Activated naive CD8-positive, alpha-beta T cell treated with anti-CD3 and anti-CD28 coated beads, Interleukin-2, amount 10 ng/mL, durations not matched to agents 7 days and 5 days (primary cell): ENCODE measurements at places on chromosomes 7 and 10. TPM values are rescaled to one million over a fixed set of nuclear protein-coding genes. Genes with fewer than 3 reads are reported as not detected.

DNA sequence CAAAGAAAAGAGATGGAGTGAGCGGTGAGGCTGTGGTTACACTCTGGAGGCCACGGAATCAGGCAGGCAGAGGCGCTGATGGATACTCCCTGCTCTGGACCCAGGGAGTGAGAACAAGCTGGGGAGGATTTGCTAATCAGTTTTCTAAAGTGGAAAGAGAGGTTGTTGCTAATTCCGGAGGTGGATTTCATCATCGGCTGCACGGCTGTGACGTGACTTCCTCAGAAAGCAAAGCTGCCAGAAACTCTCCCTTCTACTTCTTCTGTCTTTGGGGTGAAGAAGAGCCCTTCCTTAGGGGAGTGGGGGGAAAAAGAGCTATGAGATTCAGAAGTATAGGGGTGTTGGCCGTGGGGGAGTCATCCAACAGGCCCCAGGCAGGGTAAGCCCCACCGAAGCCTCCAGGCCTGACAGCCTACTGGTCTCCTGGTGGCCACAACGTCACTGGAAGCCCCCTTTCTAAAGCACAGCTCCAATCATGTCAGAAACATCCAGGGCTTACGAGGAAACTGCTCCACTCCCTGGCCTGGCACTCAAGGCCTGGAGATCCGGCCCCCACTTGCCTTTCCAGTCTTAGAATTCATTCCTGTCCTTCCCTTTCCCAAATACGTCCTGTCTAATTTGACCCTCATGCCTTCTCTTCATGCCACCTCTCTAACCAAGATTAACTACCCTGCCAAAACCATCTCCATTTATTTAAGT is 114.5 kb downstream of the HIP1 start:
- no peak for DNase-seq

HOXA7 gene
- total RNA-seq, result not detected

CPA5 gene
- 8.7 TPM for total RNA-seq

GNAT3 gene
- not detected for total RNA-seq

PDCD11 gene
- total RNA-seq, result 45.1 TPM

DNA sequence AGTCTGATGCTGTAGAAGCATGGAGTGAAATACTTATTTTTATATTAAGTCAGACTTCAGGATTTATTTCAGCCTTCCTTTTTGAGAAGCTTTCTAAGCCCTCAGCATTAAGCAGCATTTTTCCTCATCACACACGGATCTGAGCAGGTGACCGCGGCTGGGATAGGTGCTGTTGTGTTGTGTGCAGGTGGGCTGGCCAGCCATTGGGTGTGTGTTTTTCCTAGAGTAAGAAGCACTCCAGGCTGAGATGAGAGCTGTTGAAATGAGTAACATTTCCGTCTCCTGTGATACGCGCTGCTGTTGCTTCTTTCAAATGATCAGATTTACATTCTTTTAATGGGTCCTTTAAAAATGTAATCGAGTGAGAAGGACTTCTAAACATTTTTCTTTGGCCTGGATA is 63.9 kb downstream of the INSYN2A start:
- no peak for DNase-seq

MOGAT3 gene
- not detected for total RNA-seq

GRCh38 chr10:26475386-26475785 is 37.2 kb downstream of the APBB1IP start:
- no peak for DNase-seq

GRCh38 chr7:12111422-12112405 is 99.4 kb upstream of the TMEM106B start:
- DNase-seq, result peak; percentile 45

C10orf67 gene
- 0.20 TPM for total RNA-seq

HMX2 gene
- total RNA-seq, result not detected

- DNase-seq, result no peak
These were observed 74.4 kb downstream of the GLCCI1 start for GRCh38 chr7:8042796-8043535.

DNA sequence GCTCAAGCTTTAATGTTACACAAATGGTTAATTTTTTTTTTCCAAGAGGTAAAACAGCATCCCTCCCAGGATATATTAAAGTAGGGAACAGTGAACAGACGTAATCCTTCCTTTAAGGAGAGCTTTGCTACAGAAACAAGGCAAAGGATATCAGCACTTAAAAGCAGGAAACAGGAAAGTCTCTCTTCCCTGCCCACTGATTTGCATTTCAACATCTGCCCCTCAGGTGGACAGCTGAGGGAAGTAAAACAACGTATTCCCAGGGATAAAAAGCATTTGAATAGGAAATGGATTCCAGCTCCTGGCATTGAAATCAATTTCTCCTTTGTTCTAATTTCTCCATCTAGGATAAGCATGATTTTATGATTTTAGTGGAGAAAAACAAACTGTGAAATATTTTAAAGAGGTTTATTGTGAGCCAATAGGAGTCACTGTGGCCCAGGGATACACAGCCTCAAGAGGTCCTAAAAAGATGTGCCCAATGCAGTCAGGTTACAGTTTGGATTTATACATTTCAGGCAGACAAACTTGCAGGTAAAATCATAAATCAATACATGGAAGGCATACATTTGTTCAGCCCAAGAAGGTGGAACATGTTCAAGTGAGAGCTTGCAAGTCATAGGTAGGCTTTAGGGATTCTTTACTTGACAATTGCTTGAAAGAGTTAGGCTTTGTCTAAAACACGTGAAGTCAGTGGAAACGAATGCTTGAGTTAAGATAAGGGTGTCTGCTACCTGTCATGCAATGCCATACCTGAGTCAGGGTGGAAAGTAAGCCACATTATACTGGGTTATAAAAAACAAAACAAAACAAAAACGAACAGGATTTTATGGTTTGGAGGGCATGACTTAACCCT is 286.2 kb upstream of the VWC2 start:
- DNase-seq, result no peak

DNA sequence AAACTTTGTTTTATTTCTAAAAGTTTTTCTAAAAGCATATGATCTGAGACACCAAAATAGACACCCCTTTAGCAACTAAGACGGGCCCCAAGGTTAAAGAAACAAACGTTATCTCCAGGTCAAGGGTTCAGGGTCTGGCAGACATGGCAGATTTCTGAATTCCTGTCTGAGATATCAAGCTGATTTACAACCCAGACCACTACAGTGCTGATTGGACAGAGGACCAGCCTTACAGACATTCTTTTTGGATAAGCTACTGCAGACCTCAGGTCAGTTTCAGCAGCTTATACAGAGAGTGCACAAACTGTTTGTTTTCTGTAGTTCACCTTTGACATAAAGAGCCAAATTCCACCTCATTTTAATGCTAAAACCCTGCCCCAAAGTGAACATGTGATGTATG is 34.8 kb downstream of the SVOPL start:
- no peak for DNase-seq
